Activated CD4-positive, alpha-beta T cell treated with anti-CD3 and anti-CD28 coated beads, Interleukin-2, amount 50 U/mL, for 1 hour (primary cell): ENCODE measurements at places on chromosomes 5 and 9.

DNA sequence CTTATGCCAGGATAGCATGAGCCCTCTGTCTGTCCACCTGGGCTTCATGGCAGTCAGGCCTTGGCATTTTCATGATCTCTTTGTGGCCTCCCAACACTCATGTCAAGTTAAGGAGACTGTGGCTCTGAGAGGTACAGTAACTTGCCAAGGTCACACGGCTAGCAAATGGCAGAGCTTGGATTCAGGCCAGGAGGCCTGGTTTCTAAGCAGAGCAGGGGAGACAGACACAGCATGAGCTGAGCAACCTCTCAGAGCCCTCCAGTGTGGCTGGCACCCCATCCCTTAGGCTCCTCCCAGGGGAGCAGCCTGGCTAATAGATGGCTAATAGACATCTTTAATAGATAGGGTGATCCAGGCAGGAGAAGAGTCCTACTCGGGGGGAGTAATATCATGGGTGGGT, 4.1 kb downstream of the SYNPO start:
- DNase-seq, result no peak

DNA sequence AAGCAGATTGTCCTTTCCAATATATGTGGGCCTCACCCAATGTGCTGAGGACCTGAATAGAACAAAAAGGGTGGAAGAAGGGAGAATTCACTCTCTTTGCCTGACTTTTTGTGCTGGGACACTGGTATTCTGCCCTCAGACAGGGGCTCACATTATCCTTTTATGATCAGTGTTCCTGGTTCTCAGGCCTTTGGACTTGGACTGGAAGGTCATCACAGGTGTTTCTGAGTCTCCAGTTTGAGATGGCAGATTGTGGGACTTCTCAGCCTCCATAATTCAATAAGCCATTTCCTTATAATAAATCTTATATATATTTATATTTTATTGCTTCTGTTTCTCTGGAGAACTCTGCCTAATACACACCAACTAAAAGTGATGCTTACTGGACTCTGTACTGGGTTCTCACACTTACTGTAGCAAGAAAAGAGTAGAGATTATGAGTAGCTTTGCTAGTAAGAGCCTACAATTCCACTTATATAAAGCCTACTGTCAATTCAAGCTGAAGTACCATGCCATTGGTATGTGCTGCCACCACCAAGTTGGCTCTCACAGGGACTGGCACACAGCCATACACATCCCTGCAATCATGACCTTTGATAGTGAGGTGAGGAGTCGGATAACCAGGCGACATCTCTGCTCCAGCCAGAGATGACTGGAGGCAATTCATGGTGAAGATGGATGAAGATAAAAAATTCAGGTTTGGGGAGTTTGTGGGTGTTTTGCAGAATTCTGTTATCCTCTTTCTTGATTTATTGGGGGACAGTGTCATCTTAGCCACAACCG, 130.7 kb upstream of the NR3C1 start:
- DNase-seq, result no peak

- DNase-seq, result no peak
Observed at GRCh38 chr5:118989816-118990215, 1.5 kb upstream of the DTWD2 start.

- no peak for DNase-seq
Observed at GRCh38 chr5:43412644-43413043, 453 bp upstream of the CCL28 start.

GRCh38 chr5:78907255-78907891, 77.7 kb downstream of the ARSB start:
- DNase-seq, result no peak

- no peak for DNase-seq
Observed at GRCh38 chr9:102986425-102986824, 8.7 kb upstream of the CYLC2 start.

DNA sequence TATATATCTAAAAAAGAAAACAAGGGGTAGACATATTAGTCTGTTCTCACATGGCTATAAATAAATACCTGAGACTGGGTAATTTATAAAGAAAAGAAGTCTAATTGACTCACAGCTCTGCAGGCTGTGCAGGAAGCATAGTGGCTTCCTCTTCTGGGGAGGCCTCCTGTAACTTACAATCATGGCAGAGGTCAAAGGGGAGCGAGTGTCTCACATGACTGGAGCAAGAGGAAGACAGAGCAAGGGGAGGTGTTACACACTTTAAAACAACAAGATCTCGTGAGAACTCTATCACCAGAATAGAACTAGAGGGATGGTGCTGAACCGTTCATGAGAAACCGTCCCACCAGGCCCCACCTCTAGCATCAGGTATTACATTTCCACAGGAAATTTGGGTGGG, 616.8 kb downstream of the TLE4 start:
- DNase-seq, result no peak

DNA sequence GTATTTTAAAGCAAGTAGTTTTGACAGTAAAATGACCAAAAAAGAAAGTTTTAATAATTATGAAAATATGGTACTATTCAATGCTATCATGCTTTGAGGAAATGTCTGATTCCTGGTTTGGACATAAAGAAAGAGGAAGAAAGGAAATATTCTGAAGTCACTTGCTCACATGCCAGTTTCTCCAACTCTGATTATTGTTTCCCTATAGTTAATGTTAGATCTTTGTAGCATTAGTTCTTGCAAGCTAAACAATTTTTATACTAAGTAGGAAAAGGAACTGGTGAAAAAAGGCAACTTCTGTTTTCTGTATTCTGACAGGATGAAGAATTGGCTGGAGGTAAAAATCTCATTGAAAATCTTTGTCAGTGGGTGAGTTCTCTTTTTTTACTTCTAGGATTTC, 119.5 kb downstream of the YTHDC2 start:
- no peak for DNase-seq

DNA sequence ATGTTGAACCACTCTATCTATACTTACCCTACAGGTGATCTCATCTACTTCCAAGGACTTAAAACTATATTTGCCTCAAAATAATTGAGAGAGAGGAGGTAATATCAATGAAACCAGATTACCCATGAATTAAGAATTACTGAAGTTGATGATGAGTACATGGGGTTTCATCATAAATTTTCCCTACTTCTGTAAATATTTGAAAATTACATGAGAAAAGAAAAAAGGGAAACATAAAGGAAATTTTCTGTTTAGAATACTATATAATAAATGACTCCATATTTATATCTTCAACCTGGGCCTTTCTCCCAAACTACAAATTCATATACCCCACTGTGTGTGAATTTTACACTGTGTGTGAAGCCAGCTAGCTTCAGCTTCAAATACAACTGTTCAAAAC, 2.6 kb downstream of the TSTD2 start:
- no peak for DNase-seq

DNA sequence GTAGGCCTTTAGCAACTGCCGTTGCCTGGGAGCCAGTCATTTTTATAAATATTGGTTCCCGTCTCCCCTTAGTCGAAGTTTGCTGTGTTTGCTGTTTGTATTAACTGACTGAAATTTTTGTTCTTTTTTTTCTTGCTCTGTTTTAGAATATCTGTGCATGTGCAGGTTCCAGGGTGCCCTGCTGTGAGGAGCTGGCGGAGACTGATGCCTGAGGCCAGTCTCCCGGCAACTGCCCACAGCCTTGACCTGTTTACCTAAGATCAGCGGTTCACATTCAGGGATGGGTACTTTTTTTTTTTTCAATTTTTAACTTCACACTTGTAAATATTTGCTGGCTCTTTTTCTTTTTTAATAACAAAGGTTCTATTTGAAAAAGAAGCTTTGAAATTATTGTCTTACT, 262.6 kb upstream of the ADAMTS16 start:
- no peak for DNase-seq

DNA sequence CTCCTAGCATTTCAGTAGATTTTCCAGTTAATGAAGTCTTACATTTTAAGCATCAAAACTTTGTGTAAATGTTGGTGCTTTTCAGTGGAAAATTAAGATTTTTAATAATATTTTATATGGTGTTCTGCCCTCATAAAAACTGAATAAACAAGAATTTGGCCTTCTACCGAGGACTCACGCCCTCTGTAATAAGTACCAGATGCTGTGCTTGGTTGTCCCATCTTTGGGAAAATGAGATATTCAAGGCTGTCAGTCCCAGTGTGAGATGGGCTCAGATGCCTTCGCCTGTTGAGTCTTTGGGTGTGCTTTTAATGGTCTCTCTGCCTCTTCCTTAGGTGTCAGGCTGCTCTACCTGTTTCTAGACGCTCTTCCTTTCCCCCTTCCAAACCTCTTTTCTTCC, 28.7 kb downstream of the GALNT12 start:
- DNase-seq, result no peak

- DNase-seq, result no peak
Observed at GRCh38 chr5:180095545-180095944, 24.0 kb upstream of the RNF130 start.

DNA sequence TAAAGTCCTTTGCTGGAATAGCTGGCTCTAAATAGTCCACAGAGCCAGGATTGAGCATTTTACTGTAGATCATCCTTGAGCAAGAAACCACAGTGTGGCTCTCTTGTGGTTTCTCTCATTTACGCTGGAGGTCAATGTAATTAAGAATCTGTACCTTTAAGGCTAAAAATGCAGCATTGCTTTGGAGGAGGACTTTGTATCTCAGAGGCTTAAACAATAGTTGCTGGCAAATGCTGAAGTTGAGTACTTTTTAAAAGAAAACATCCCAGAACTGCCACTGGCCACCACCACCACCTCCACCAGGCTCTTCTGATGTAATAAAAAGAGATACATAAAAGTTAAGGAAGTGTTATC, 177.3 kb upstream of the ADAMTSL1 start:
- no peak for DNase-seq

DNA sequence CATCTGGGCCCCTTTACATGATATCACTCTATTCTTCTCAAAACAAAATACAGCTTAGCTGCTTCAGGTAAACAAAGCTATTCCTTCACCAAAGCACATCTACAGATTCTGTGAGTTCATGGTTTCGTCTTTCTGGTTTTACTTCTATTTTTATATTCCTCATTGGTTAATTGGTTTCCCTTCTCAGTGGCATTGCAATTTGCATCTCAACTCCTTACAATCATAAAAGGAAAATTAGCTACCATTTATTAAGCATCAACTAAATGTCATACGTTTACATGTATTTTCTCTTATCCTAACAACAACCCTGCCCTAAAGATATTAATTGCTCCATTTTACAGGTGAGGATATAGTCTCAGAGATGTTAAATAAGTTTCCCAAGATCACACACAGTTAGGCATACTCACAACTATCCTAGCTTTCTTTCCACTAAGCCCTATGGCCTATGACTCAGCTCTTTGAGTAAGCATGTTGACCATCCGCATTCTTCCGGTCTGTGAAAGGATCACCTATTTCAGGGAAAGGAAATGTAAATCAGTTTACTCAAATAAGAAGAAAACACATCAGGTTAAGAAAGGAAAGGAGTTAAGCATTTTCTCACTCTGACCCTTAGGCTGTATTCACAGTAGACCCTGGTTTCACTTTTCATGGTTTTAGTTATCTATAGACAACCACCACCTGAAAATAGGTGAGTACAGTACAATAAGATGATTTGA, 146.1 kb downstream of the CAAP1 start:
- no peak for DNase-seq

- no peak for DNase-seq
Observed at GRCh38 chr5:24347158-24347557, 297.6 kb downstream of the CDH10 start.

- DNase-seq, result no peak
Observed at GRCh38 chr9:117460743-117461142, 45.9 kb upstream of the ASTN2 start.

- DNase-seq, result no peak
Observed at GRCh38 chr9:98972716-98973115, 29.0 kb downstream of the COL15A1 start.

DNA sequence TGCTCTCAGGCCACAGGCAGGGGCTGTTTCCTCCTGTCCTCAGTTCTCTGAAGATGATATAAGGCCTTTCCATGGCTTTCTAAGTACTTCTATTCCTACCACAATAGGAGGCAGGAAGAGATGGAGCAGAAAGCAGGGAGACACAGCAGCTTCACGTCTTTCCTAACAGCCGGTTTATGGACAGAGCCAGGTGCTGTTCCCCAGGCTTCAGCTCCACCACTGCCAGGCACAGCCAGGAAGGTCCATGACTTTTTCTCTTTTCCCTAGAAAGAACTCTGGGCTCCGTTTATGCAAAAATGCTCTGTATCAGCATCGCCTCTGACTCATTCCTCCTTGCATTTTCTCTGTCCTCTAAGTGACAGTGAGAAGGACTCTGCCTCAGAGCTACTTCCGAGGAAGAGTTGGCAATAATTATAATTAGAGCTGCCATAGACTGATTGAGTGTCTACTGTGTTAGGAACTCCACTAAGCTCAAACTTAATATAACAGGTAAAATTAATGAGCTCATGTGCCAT, 478.5 kb downstream of the RASEF start:
- no peak for DNase-seq

GRCh38 chr5:134086943-134087305, 27.6 kb upstream of the TCF7 start:
- peak; percentile 85 for DNase-seq

DNA sequence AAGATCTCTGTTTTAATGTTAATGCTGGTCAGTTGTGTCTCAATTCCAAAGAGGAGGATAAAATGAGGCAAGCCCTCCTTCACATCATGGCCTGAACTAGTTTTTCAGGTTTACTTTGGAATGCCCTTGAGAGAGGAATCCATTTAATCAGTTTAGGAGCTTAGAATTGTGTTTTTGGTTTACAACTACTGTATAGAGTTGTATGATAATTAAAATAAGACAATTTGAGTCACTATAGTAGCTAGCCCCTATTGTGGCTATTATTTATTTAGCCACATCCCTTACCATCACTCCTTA, 107.8 kb upstream of the PRLR start:
- DNase-seq, result no peak

GRCh38 chr9:116639251-116639741, 47.8 kb upstream of the TRIM32 start:
- no peak for DNase-seq

GRCh38 chr9:133715295-133715865, 22.8 kb downstream of the SARDH start:
- DNase-seq, result no peak

- DNase-seq, result no peak
Observed at GRCh38 chr9:17907779-17908508, 329.1 kb downstream of the SH3GL2 start.

DNA sequence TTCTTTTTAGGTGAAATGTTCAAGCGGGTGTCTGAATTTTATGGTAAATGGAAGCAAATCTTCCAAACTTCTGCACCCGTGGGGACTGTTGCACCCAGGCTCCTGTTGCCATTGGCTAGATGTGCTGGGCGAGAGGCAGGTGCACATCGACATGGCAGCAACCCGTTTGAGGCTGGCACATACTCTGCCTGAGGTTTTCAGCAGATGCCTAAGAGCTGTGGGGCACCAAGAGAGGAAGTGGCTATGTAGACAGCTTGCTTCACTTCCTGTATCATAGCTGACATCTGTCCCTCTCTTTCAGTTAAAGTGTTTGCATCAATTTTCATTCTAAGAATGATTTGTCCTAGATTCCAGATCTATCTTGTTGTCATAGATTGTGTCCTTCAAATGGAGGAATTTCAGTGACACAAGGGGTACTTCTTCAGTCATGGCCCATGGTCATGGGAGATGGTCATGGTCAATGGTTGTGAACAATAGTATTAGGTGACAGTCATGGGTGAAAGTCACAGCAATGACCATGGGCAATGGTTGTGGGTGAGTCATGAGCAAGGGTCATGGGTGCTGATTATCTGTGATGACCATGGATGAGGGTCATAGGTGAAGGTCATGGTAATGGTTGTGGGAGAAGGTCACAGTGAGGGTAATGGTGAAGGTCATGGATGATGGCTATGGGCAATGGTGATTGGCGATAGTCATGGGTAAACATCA, 115.1 kb upstream of the IRX4 start:
- no peak for DNase-seq

GRCh38 chr5:56717253-56717987, 97.9 kb upstream of the MAP3K1 start:
- no peak for DNase-seq

- DNase-seq, result no peak
Observed at GRCh38 chr5:119332978-119333401, 22.8 kb upstream of the TNFAIP8 start.
